ENCODE measurements at places on chromosomes 2 and 18. TPM values are rescaled to one million over a fixed set of nuclear protein-coding genes. Genes with fewer than 3 reads are reported as not detected.
A peak's percentile ranks its signal among the peaks of the same experiment; 100 is the strongest.

- H3K36me3 ChIP-seq, result no peaks in the 10 kb centered on the region
- peak overlapping the region; percentile 82 for H3K27ac ChIP-seq
- no peak for DNase-seq
Observed at GRCh38 chr2:9312591-9312990, 106.0 kb downstream of the ASAP2 start.

The MEP1B gene
- not detected for total RNA-seq

- H3K36me3 ChIP-seq, result no peaks in the 10 kb centered on the region
- no peaks in the 10 kb centered on the region for H3K27me3 ChIP-seq
- H3K4me1 ChIP-seq, result no peaks in the 10 kb centered on the region
Observed at GRCh38 chr2:211408483-211408891, 852.1 kb downstream of the CPS1 start.

GRCh38 chr2:133884739-133885381 is 316.6 kb upstream of the NCKAP5 start:
- H3K4me3 ChIP-seq, result no peak overlapping the region
- H3K36me3 ChIP-seq, result no peaks in the 10 kb centered on the region
- no peaks in the 10 kb centered on the region for H3K27me3 ChIP-seq
- H3K27ac ChIP-seq, result no peak overlapping the region

The POMC gene
- total RNA-seq, result 34.2 TPM

DNA sequence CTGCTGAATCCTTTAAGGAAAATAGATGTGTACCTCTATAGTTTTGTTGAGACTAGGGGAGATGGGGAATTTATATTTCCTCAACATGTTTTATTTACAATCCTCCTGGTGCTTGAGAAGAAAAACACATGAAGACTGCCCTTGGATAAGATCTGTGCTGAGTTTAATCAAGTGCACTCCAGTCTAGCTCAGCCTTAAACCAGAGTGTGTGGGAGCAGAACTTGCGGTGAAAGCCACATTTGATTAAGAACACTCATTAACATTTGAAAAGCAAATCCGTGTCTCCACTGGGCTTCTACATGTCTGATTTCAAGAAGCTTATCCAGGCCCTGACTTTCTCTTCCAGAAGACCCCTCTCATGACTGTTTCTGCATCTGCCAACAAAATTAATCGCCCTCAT is 84.8 kb upstream of the ITGA6 start:
- H3K27me3 ChIP-seq, result no peaks in the 10 kb centered on the region
- H3K27ac ChIP-seq, result no peak overlapping the region
- H3K4me1 ChIP-seq, result no peaks in the 10 kb centered on the region
- no peak for DNase-seq

The SERPINB2 gene
- total RNA-seq, result 0.81 TPM
